ENCODE measurements at places on chromosomes 13 and 19. TPM values are rescaled to one million over a fixed set of nuclear protein-coding genes. Genes with fewer than 3 reads are reported as not detected.
A peak's percentile ranks its signal among the peaks of the same experiment; 100 is the strongest.

DNA sequence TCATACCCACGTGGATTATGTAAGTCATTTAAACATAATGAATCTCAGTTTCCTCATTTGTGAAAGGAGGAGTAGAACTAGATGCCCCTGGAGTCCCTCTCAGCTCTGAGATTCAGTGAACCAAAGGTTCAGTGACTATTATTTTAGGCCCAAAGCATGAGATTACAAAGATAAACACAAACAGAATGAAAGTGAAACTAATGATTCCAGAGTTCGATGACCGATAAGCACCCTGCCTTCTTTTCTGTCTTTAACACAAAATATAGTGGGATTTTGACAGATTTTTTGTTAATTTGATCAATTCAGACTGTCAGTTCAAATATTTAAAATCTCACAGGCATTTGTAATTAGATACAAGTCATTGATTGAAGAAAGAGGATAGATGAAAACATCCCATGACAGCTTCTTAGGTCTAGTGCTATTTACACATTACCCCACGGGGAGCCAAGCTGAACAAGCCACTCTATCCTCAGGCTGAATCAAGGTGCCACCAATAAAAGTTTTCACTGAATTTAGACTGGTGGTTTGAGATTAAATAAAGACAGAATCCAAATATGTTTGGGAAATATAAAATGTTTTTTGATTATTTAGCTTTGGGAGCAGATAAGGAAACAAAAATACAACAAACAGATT, 64.6 kb upstream of the RAP2A start:
- H3K4me3 ChIP-seq: no peak overlapping the region
- H3K27me3 ChIP-seq: no peaks in the 10 kb centered on the region
- H3K27ac ChIP-seq: no peak overlapping the region

DNA sequence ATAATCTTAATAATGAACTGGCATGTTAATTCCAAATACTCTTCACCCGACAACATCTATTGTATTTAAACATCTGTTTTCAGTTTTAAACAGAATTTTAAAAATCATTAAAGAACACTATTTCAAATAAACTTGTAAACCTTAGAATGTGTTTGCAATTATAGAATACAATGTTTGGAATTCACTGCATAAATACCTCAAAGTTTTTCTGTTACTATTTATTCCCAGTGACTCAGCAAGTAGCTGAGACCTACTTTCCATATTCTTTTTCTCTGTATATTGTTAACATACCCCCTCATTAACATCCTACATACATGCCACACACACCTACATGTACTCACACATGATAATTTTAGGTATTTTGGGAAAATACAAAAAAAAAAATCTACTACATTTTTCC, 1134.3 kb downstream of the SLITRK1 start:
- peaks cover 7% of the 10 kb centered on the region for H3K4me1 ChIP-seq
- H3K36me3 ChIP-seq: no peaks in the 10 kb centered on the region
- no peak overlapping the region for H3K27ac ChIP-seq
- H3K4me3 ChIP-seq: no peak overlapping the region

DNA sequence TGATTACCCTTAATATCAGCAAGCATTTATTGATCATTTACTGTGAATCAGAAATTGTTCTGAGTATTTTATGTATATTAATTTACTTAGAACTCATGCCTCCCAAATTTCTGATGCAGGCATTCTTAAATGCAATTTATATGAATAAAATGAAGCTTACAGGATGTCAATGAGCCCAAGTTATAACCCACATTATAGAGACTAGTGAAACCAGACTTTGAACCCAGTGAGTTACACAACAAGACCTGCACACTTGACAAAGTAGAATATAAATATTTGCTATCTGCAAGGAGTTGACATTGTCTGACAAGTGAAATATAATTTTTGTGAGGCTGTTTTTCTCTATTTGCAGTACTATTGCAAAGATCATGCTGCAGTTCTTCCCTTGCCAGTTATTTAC, 656.0 kb downstream of the GPC5 start:
- DNase-seq: no peak
- H3K4me3 ChIP-seq: no peak overlapping the region
- no peak overlapping the region for H3K27ac ChIP-seq
- no peaks in the 10 kb centered on the region for H3K27me3 ChIP-seq
- H3K36me3 ChIP-seq: no peaks in the 10 kb centered on the region

GRCh38 chr19:45306518-45307027, 16.1 kb downstream of the CKM start:
- DNase-seq: peak; percentile 83
- H3K4me1 ChIP-seq: no peaks in the 10 kb centered on the region
- H3K27ac ChIP-seq: no peak overlapping the region
- H3K36me3 ChIP-seq: no peaks in the 10 kb centered on the region
- H3K4me3 ChIP-seq: no peak overlapping the region

DNA sequence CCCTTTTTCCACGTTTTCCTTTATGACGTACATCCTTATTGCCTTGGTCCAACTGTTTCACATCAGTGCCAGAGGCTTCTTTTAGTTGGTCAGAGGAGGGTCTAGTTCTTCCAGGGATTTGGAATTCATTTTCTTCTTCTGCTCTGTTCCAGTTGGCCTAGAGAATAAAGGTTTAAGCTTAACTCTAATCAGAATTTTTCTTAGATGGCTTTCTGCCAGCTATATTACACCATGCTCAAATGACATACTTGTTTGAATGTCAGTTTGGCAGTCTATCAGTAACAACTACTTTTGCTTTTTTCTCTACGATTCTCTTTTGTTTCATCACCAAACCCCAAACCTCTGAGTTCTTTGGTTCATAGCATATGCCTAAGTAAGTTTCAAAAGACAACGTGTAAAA, 16.8 kb downstream of the SPART start:
- no peaks in the 10 kb centered on the region for H3K27me3 ChIP-seq
- no peak for DNase-seq
- H3K27ac ChIP-seq: no peak overlapping the region
- H3K4me1 ChIP-seq: peaks cover 2% of the 10 kb centered on the region

- H3K36me3 ChIP-seq: no peaks in the 10 kb centered on the region
- H3K4me3 ChIP-seq: no peak overlapping the region
- peaks cover 11% of the 10 kb centered on the region for H3K27me3 ChIP-seq
- no peak overlapping the region for H3K27ac ChIP-seq
- H3K4me1 ChIP-seq: no peaks in the 10 kb centered on the region
These were observed 20.9 kb downstream of the ZNF536 start for GRCh38 chr19:30393046-30393445.

DNA sequence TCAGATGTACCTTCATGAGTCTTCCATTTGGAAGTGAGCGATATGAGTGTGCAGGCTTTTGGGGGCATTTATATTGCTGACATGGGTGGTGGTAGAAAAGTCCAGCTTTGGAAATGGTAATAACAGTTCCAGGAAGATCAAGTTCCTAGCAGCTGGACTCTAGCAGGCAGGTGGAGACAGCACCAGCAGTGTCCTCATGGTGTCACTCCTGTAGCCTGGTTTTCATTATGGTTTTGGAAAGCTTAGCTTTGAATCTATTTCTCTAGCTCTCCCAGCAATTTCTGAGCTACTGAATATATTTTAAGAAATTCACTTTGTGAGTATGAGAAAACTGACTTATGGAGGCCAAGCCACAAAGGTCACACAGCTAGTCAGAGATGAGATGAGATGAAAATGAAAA, 523.2 kb upstream of the HTR2A start:
- DNase-seq: no peak
- no peaks in the 10 kb centered on the region for H3K4me1 ChIP-seq
- H3K36me3 ChIP-seq: no peaks in the 10 kb centered on the region
- no peak overlapping the region for H3K4me3 ChIP-seq
- no peak overlapping the region for H3K27ac ChIP-seq

DNA sequence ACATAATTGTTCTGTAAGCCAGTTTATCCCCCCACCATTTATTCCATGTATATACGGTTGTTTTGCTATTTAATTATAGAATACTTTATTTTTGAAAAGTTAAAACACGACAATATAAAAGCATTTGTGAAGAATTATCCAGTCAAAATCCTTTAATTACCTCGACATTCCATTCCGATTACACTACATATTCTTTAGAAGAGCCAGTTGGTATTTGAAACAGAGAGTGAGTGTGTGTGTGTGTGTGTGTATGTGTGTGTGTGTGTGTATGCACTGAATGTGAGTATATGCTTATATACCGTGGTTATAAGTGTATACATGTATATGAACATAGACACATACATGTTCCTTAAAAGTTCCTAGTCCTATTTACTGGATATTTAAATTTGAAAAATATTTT, 87.8 kb upstream of the KLF5 start:
- DNase-seq: no peak
- H3K27ac ChIP-seq: no peak overlapping the region
- no peak overlapping the region for H3K4me3 ChIP-seq

GRCh38 chr19:32876919-32877285, 7.3 kb upstream of the SLC7A9 start:
- peaks cover 5% of the 10 kb centered on the region for H3K36me3 ChIP-seq
- H3K27ac ChIP-seq: no peak overlapping the region
- no peaks in the 10 kb centered on the region for H3K4me1 ChIP-seq
- H3K4me3 ChIP-seq: no peak overlapping the region
- no peaks in the 10 kb centered on the region for H3K27me3 ChIP-seq
- DNase-seq: no peak

GRCh38 chr19:46931202-46931601, 70.4 kb downstream of the ARHGAP35 start:
- peaks cover 6% of the 10 kb centered on the region for H3K4me1 ChIP-seq
- DNase-seq: no peak
- H3K27ac ChIP-seq: no peak overlapping the region
- H3K36me3 ChIP-seq: no peaks in the 10 kb centered on the region
- no peak overlapping the region for H3K4me3 ChIP-seq
- H3K27me3 ChIP-seq: no peaks in the 10 kb centered on the region

DNA sequence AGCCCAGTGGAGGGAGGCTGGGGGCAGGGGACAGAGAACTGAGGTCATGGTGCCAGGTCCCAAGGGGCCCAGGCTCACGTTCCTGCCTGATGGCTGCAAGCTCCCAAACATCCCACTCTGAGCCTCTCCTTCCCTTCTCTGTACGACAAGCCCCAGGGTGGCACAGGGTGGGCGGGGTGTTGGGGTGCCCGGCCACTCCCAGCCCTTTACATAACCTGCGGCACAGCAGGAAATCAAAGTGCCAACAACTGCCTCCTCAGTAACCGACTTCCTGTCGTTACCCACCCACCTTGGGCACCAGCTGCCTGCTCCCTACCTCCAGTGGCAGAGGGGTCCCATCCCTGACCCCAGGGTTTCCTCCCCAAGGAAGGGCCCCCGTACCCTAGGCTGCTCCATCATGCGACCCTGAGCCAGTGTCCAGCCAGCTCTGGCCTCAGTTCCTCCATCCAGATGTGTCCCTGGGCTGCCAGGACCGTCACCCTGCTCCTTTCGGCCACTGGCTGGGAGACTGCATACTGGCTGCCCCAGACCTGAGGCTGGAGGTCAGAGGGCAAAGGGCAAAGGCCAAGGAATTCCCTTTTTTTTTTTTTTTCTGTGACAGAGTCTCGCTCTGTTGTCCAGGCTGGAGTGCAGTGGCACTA, 27.7 kb upstream of the NFIC start:
- H3K36me3 ChIP-seq: no peaks in the 10 kb centered on the region
- DNase-seq: no peak
- H3K4me1 ChIP-seq: no peaks in the 10 kb centered on the region
- no peaks in the 10 kb centered on the region for H3K27me3 ChIP-seq

- H3K27me3 ChIP-seq: no peaks in the 10 kb centered on the region
- peaks cover 10% of the 10 kb centered on the region for H3K4me1 ChIP-seq
- no peak overlapping the region for H3K27ac ChIP-seq
- DNase-seq: peak; percentile 24
- H3K4me3 ChIP-seq: no peak overlapping the region
These were observed 8.6 kb downstream of the GAS6 start for GRCh38 chr13:113855012-113855921.

GRCh38 chr19:28610731-28611130, 602.2 kb downstream of the UQCRFS1 start:
- no peak overlapping the region for H3K4me3 ChIP-seq
- H3K27me3 ChIP-seq: no peaks in the 10 kb centered on the region
- no peaks in the 10 kb centered on the region for H3K4me1 ChIP-seq
- H3K36me3 ChIP-seq: no peaks in the 10 kb centered on the region
- no peak overlapping the region for H3K27ac ChIP-seq

MUC16 gene
- total RNA-seq: 0.11 TPM

DNA sequence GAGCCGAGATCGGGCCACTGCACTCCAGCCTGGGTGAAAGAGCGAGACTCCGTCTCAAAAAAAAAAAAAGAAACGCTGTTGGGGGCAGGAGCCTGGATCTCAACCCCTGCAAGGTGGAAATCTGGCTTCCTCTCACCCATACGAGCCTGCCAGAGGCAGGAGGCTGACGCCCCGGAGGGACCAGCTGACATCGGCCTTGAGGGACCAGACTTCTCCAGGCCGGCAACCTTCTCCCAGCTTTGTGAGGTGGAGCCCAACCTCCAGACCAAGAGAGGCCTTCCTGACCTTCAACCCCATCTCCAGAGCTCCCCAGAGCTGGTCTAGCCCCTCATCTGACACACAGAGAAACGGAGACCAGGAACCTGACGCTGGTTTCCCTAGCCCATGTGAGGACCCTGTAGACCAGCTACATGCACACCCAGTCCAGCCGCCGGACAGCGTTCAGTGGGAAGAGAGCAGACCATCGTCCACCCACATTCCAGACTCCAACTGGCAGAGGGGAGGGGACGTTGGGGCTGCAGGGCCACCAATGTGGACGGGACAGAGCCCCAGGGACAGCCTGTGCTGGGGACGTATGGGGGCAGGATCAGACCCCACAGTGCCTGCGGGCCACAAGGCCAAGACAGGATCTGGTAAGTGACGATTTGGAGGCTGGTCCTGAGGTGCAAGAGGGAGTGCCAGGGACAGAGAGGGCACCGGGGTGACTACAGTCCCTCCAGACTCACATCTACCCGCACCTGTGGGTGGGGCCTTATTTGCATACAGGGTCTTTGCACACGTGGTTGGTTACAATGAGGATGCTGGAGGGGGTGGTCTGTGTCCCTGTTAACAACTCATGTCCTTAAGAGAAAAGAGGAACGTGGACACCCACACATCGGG, 11.4 kb downstream of the SBNO2 start:
- H3K36me3 ChIP-seq: no peaks in the 10 kb centered on the region
- no peaks in the 10 kb centered on the region for H3K4me1 ChIP-seq
- H3K27ac ChIP-seq: no peak overlapping the region
- no peak for DNase-seq
- H3K4me3 ChIP-seq: no peak overlapping the region
- H3K27me3 ChIP-seq: no peaks in the 10 kb centered on the region

CATSPERD gene
- total RNA-seq: not detected

- no peaks in the 10 kb centered on the region for H3K4me1 ChIP-seq
- no peaks in the 10 kb centered on the region for H3K27me3 ChIP-seq
- DNase-seq: no peak
- no peak overlapping the region for H3K27ac ChIP-seq
- H3K4me3 ChIP-seq: no peak overlapping the region
- H3K36me3 ChIP-seq: no peaks in the 10 kb centered on the region
These were observed 34.9 kb downstream of the STARD13 start for GRCh38 chr13:33250609-33251008.

DNA sequence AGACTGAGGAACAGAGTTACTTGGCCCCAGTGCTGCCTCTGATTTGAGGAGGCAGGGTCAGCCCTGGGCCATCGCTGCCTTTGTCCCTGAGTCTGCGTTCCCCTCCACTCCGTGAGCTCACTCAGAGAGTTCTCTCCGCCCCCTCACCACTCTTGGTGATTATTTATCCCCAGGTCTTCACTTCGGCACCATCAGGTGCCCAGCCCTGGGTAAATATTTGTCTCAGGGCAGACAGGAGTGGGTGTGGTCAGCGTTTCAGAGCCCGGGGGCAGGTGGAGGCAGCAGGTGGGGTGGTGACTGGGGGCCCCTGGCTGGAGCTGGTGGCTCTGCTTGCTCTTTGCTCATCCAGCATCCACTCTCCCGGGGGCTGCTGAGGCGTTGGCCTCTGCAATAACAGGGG, 20.6 kb downstream of the PPP1R37 start:
- H3K36me3 ChIP-seq: peaks cover 3% of the 10 kb centered on the region
- no peak overlapping the region for H3K27ac ChIP-seq
- no peak overlapping the region for H3K4me3 ChIP-seq
- no peaks in the 10 kb centered on the region for H3K27me3 ChIP-seq
- H3K4me1 ChIP-seq: peaks cover 5% of the 10 kb centered on the region

Data from endodermal cell (in vitro differentiated cells).